ENCODE measurements at places on chromosomes 13 and 19. TPM values are rescaled to one million over a fixed set of nuclear protein-coding genes. Genes with fewer than 3 reads are reported as not detected.
A peak's percentile ranks its signal among the peaks of the same experiment; 100 is the strongest.

The ATP4B gene
- not detected for total RNA-seq

- no peak overlapping the region for H3K27ac ChIP-seq
- H3K36me3 ChIP-seq, result no peaks in the 10 kb centered on the region
- DNase-seq, result no peak
- no peaks in the 10 kb centered on the region for H3K27me3 ChIP-seq
- H3K4me1 ChIP-seq, result no peaks in the 10 kb centered on the region
Measured at GRCh38 chr19:51146751-51147150, 4.7 kb downstream of the SIGLEC7 start.

- H3K36me3 ChIP-seq, result no peaks in the 10 kb centered on the region
- DNase-seq, result no peak
- H3K4me3 ChIP-seq, result no peak overlapping the region
- no peak overlapping the region for H3K27ac ChIP-seq
Measured at GRCh38 chr19:309206-309565, 18.0 kb upstream of the PLPP2 start.

The ACTL9 gene
- total RNA-seq, result not detected

DNA sequence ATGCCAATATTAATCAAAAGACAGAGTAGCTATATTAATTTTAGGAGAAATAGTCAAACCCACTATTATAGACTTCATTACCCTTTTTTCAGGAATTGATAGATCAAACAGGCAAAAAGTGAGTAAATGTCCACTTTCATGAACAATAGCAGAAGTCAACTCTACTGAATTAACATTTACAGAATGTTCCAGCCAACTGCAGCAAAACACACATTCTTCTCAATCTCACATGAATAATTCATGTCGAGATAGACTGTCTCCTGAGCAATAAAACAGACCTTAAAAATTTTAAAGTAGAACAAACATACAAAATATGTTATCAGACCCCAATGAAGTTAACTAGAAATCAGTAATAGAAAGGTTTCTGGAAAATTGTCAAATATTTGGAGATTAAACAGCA is 118.4 kb downstream of the MYO16 start:
- H3K4me3 ChIP-seq, result no peak overlapping the region
- H3K36me3 ChIP-seq, result no peaks in the 10 kb centered on the region
- H3K27ac ChIP-seq, result no peak overlapping the region
- no peaks in the 10 kb centered on the region for H3K27me3 ChIP-seq

The TBXA2R gene
- total RNA-seq, result not detected

- H3K27me3 ChIP-seq, result no peaks in the 10 kb centered on the region
- H3K4me3 ChIP-seq, result peak overlapping the region; percentile 86
- peaks cover 53% of the 10 kb centered on the region for H3K4me1 ChIP-seq
- no peaks in the 10 kb centered on the region for H3K36me3 ChIP-seq
- DNase-seq, result no peak
- peak overlapping the region; percentile 98 for H3K27ac ChIP-seq
Measured at GRCh38 chr19:39681416-39681815, 22.9 kb upstream of the LGALS14 start.

GRCh38 chr13:59024434-59024833 is 1139.3 kb downstream of the DIAPH3 start:
- no peak overlapping the region for H3K4me3 ChIP-seq
- H3K4me1 ChIP-seq, result no peaks in the 10 kb centered on the region
- H3K27me3 ChIP-seq, result no peaks in the 10 kb centered on the region
- DNase-seq, result no peak
- no peaks in the 10 kb centered on the region for H3K36me3 ChIP-seq

The SGCG gene
- not detected for total RNA-seq

GRCh38 chr13:36130552-36131221 is 495 bp downstream of the DCLK1 start:
- DNase-seq, result no peak
- H3K27me3 ChIP-seq, result peaks cover 3% of the 10 kb centered on the region
- H3K36me3 ChIP-seq, result no peaks in the 10 kb centered on the region
- no peak overlapping the region for H3K27ac ChIP-seq

DNA sequence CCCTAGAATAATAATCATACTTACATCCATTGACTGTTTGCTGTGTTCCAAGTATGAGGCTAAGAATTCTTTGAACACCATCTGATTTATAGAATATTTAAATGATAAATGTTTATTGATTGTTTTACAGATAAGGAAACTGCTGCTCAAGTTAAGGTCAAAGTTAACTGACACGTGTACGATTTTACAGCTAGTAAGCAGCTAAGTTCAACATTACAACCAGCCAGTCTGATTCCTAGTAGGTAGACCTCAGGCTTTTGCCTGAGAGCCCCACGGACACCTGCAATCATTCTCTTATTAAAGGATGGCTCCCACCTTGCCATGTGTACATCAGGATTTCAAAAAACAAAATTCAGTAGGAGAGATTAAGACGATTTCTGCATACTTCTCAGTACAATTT is 141.9 kb downstream of the SPRY2 start:
- DNase-seq, result no peak
- H3K27me3 ChIP-seq, result no peaks in the 10 kb centered on the region
- H3K36me3 ChIP-seq, result no peaks in the 10 kb centered on the region
- H3K4me3 ChIP-seq, result no peak overlapping the region
- H3K27ac ChIP-seq, result no peak overlapping the region
- no peaks in the 10 kb centered on the region for H3K4me1 ChIP-seq

- H3K4me3 ChIP-seq, result no peak overlapping the region
- no peak overlapping the region for H3K27ac ChIP-seq
- H3K27me3 ChIP-seq, result no peaks in the 10 kb centered on the region
- DNase-seq, result no peak
Measured at GRCh38 chr19:33407716-33408115, 34.2 kb downstream of the CEBPG start.

The CCDC70 gene
- not detected for total RNA-seq

GRCh38 chr19:46192992-46193650 is 36.4 kb upstream of the IGFL1 start:
- H3K4me1 ChIP-seq, result no peaks in the 10 kb centered on the region
- no peak for DNase-seq
- no peaks in the 10 kb centered on the region for H3K36me3 ChIP-seq
- H3K27ac ChIP-seq, result no peak overlapping the region
- no peak overlapping the region for H3K4me3 ChIP-seq
- H3K27me3 ChIP-seq, result peaks cover 2% of the 10 kb centered on the region

The SMIM44 gene
- total RNA-seq, result not detected

GRCh38 chr13:29934531-29935308 is 84.3 kb upstream of the UBL3 start:
- no peaks in the 10 kb centered on the region for H3K36me3 ChIP-seq
- H3K27ac ChIP-seq, result no peak overlapping the region
- no peak for DNase-seq

The LTBP4 gene
- total RNA-seq, result 35.9 TPM

GRCh38 chr13:98619556-98619955 is 42.6 kb upstream of the STK24 start:
- DNase-seq, result no peak
- H3K27me3 ChIP-seq, result no peaks in the 10 kb centered on the region
- no peak overlapping the region for H3K27ac ChIP-seq
- H3K4me3 ChIP-seq, result no peak overlapping the region
- H3K36me3 ChIP-seq, result no peaks in the 10 kb centered on the region

- DNase-seq, result no peak
- peak overlapping the region; percentile 72 for H3K27ac ChIP-seq
- H3K4me3 ChIP-seq, result no peak overlapping the region
- peaks cover 77% of the 10 kb centered on the region for H3K4me1 ChIP-seq
Measured at GRCh38 chr19:41872775-41873647, 4.1 kb upstream of the CD79A start.

The OR7A5 gene
- not detected for total RNA-seq

DNA sequence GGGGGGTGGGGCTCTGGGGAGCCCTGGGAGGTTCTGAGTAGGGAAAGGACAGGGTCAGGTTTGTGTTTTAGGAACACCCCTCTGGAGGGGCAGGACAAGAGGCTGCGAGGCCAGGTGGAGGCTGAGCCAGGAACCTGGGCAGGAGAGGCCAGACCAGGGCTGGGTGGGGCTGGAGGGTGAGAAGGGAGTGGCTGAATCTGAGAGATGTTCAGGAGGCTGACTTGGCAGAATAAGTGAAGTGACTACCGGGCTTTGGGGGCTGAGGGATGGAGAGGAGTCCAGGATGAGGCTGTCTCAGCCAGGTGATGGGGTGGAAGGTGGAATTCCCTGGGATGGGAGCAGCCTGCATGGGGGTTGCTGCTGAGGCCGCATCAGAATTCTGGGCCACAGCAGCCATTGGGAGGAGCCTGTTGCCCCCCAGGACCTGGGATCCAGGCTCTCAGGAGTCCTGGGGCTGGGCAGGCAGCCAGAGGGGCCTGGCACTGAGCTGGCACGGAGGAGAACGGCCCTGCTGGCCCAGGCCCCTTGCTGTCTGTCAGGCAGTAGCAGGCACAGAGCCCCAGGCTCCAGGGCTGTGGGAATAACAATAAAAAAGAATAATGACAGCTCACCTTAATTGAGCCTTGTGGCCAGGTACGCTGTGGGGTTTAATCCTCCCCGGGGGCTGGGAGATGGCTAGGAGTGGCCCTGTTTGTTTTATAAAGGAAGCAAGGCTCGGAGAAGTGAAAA is 3.3 kb downstream of the PPP5C start:
- H3K27ac ChIP-seq, result peak overlapping the region; percentile 95
- H3K4me1 ChIP-seq, result peaks cover 54% of the 10 kb centered on the region
- peaks cover 18% of the 10 kb centered on the region for H3K36me3 ChIP-seq
- no peaks in the 10 kb centered on the region for H3K27me3 ChIP-seq
- peak overlapping the region; percentile 59 for H3K4me3 ChIP-seq

The ZNF615 gene
- total RNA-seq, result 4.7 TPM

DNA sequence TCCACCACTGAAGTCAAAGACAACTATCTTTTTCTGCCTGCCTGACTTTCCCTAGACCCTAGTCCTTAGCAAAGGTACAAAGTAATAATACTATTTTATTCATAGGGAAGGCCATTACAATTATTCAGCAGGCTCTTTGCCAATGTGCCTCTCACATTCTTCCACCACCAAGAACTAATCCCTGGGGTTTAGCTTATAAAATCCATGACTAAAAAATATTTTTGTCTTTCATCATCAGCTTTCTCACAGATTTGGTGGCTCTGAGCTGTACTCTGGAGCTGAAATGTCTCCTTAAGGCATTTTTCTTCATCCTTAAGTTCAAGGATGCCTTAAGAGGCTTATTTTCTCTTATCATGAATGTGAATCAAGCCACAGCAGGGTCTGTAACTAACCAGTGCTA is 96.1 kb downstream of the OXGR1 start:
- DNase-seq, result no peak
- H3K4me1 ChIP-seq, result no peaks in the 10 kb centered on the region
- no peaks in the 10 kb centered on the region for H3K36me3 ChIP-seq
- no peak overlapping the region for H3K4me3 ChIP-seq
- H3K27ac ChIP-seq, result no peak overlapping the region
- H3K27me3 ChIP-seq, result no peaks in the 10 kb centered on the region

GRCh38 chr13:34897220-34897619 is 44.9 kb upstream of the NBEA start:
- H3K36me3 ChIP-seq, result no peaks in the 10 kb centered on the region
- H3K27ac ChIP-seq, result no peak overlapping the region
- DNase-seq, result no peak

The GRK1 gene
- total RNA-seq, result not detected

- H3K36me3 ChIP-seq, result no peaks in the 10 kb centered on the region
- no peak overlapping the region for H3K27ac ChIP-seq
- peaks cover 7% of the 10 kb centered on the region for H3K4me1 ChIP-seq
- peaks cover 2% of the 10 kb centered on the region for H3K27me3 ChIP-seq
- no peak for DNase-seq
Measured at GRCh38 chr19:7862413-7862951, 11.7 kb downstream of the PRR36 start.

- no peaks in the 10 kb centered on the region for H3K4me1 ChIP-seq
- no peak for DNase-seq
- no peak overlapping the region for H3K4me3 ChIP-seq
- no peaks in the 10 kb centered on the region for H3K27me3 ChIP-seq
Measured at GRCh38 chr19:43625918-43626579, 6.6 kb upstream of the ZNF428 start.

GRCh38 chr13:33087091-33087490 is 70.9 kb downstream of the KL start:
- H3K36me3 ChIP-seq, result no peaks in the 10 kb centered on the region
- H3K4me1 ChIP-seq, result no peaks in the 10 kb centered on the region
- no peak overlapping the region for H3K4me3 ChIP-seq
- no peak for DNase-seq
- no peaks in the 10 kb centered on the region for H3K27me3 ChIP-seq

DNA sequence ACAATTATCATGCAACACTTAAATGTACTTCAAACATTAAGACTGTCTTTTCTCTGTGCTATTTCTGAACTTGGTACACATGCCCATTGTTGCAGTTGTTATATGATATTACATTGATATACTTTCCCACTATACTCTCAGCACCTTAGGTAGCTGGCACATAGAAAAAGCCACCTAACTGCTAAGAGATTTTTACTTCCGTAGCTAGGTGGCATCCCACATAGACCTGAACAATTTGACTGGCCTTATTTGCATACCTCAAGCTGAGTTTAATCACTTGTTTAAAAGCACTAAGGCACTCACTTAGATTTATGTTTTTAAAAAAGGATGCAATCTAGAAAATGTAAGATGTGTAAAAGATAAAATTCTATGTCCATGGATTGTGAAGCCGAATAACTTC is 194.2 kb downstream of the POU4F1 start:
- peak; percentile 24 for DNase-seq
- no peak overlapping the region for H3K27ac ChIP-seq
- no peak overlapping the region for H3K4me3 ChIP-seq
- peaks cover 4% of the 10 kb centered on the region for H3K4me1 ChIP-seq

DNA sequence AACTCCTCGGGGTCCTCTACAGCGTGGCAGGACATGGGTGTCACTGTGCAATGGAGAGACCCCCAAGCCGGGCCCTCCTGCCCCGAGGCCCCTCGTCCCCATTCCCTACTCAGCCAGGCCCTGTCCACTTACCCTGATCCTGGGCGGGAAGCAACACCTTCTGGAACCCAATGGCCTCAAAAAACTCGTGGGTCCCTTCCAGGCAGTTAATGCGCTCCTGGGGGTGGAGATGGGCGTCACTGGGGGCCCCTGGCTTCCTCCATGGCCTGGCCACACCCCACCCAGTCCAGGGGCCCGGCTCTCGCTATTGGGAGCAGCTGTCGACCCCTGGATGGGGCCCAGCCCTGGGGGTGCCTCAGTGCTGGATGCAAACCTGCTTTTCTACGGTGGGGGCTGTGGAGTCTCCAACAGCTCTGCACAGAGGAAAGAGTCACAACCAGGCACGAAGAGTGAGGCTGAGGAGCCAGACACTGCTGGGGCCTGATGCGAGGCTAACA is 10.8 kb downstream of the UBXN6 start:
- no peak overlapping the region for H3K27ac ChIP-seq
- no peak overlapping the region for H3K4me3 ChIP-seq
- no peak for DNase-seq
- H3K36me3 ChIP-seq, result no peaks in the 10 kb centered on the region
- H3K4me1 ChIP-seq, result peaks cover 7% of the 10 kb centered on the region
- H3K27me3 ChIP-seq, result no peaks in the 10 kb centered on the region

All from GM12878 (cell line).